ENCODE measurements at places on chromosomes 1 and 21.

DNA sequence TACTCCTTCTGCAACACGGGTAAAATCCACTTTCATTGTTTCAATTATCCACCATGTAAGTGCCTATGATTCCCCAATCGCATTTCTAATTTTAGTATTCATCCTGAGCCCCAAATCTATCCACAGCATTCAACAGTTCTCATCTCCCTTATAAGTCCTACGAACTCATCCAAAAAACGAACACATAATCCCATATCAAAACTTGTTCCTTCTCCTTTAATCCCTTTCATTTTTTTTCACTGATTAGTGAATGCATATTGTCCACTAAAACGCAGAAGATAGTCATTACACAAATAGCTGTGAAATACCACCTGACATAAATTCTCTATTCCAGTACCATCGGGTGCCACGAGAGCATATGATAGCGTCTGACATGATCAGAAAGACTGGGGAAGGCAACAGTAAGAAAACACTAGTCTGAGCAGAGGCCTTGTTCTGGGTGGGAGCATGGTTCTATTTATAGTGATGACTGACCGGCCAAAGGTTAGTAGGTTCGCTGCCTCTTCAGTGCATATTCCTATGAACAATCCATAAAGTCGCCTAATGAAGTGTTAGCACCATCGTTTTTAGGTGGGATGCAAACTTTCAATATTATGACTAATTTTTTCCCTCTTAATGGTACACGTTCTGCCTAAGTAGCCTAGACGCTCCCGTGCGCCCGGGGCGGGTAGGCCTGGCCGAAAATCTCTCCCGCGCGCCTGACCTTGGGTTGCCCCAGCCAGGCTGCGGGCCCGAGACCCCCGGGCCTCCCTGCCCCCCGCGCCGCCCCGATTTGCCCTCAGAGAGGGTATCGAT, 648 bp downstream of the ATP5PF start:
- peak; percentile 16 for DNase-seq

GRCh38 chr1:44030605-44031251, 534 bp downstream of the SLC6A9 start:
- peak; percentile 49 for DNase-seq

DNA sequence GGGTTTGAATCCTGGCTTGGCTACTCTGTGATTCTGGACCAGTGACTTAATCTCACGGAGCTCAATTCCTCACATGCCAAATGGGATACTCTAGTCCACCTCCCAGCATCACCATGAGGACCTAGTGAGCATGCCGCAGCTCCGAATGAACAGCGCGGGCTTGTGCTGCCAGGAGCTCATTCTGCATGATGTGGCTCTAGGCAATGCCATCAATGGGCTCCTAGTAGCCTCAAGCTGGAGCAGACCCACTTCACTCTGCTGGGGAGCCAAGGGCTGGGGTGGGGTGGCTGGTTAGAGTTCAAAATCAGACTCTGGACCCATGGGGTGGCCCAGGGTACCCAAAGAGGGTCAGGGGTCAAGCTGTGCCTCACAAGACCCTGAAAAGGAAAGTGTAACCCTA, 41.5 kb downstream of the CDK18 start:
- no peak for DNase-seq

GRCh38 chr1:63255153-63255552, 67.2 kb upstream of the FOXD3 start:
- DNase-seq: no peak

- DNase-seq: no peak
Observed at GRCh38 chr1:231522038-231522437, 6.4 kb upstream of the TSNAX start.

GRCh38 chr1:32998997-32999396, 34.4 kb upstream of the RNF19B start:
- DNase-seq: no peak

DNA sequence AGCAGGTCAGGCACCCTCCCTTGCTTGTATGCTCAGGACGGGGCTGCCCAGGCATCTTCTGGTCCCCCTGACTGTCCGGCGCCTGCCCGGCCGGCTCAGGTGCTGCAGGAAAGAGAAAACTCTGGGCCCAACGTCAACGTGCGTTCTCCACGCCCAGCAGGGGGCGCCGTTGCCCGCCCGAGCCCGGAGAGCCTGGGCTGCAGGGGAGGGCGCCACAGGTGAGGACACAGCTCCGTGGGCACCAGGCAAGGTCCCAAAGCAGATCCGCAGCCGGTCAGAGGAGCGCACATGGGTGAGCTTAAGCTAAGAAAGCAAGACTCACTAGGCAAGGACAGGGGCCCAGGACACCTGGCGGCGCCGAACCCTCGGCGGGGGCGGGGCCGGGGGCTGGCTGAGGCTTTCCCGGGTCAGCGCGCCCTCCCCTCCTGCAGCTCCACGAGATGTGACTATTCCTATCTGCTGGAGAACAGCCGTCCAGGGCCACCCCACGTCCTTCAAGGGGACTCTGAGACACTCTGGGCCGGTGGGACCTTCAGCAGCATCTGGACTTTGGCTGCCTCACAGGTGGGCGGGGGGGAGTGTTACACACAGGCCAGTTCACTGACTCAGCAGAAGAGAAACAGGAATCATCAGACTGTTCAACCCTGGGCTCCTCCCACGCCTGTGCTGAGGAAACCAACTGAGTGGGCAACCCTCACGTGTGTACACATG, 29.3 kb downstream of the KRTAP10-1 start:
- DNase-seq: peak; percentile 35

DNA sequence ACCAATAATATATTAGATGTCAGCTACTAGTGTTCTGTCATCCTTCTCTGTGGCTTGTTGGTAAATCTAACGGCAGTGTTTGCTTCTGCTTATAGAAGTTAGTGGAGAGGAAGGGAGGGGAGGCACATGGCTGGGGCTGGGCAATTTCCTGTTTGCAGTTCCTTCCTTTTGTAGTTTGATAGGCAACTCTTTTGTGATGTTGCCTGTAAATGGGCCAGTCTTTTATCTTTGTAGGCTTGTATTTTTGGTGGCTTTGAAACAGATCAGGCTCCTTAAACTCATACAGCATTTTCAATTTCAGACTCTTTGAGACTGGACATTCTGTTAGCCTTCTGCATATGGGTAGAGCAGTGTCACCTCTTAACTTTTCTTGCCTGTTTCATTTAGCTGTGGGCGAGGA, 48.1 kb downstream of the CDC14A start:
- no peak for DNase-seq
